ENCODE measurements at places on chromosomes 16 and 17. TPM values are rescaled to one million over a fixed set of nuclear protein-coding genes. Genes with fewer than 3 reads are reported as not detected.

ARL2BP gene
- 32.6 TPM for total RNA-seq

DNA sequence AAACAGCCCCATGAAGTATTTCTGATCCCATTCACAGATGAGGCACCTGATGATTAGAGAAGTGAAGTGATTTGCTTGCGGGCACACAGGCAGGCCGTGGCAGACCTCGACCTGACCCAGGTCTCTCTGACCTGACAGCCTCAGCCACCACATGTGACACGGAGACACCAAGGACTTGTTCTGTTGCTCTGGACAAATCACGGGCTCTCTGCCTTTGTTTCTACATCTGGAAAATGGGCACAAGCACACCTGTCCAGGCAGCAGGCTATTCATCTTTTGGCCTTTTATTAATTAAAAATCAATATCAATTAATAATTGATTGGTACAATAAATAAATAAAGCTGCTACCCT, 3.4 kb downstream of the MAP3K14 start:
- H3K27ac ChIP-seq: peak overlapping the region; percentile 93
- peaks cover 51% of the 10 kb centered on the region for H3K4me1 ChIP-seq
- DNase-seq: no peak
- peak overlapping the region; percentile 57 for H3K4me3 ChIP-seq

DNA sequence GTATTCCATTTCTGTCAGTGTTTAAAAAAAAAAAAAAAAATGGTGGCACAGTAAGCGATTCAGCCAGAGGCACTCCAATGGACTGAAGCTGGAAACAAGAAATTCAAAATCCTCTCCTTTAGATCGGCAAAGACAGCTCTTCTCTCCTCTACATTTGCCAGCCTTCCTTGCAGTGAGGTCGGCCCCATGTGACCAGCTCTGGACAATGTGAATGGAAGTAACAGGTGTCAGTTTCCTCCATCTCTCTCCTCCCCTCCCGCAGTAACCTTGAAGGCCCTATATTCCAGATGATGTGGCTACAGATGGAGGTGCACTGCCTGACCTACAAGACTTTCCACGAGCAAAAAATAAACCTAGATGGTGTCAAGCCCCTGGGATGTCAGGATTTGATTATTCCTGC, 15.0 kb downstream of the CUEDC1 start:
- no peak for DNase-seq
- no peaks in the 10 kb centered on the region for H3K27me3 ChIP-seq
- no peaks in the 10 kb centered on the region for H3K36me3 ChIP-seq
- no peaks in the 10 kb centered on the region for H3K4me1 ChIP-seq

ABCC11 gene
- not detected for total RNA-seq

Data from naive thymus-derived CD4-positive, alpha-beta T cell (primary cell).